ENCODE measurements at places on chromosomes 11 and 22.

GRCh38 chr22:40310768-40311120 lies 35.6 kb upstream of the ADSL start:
- no peak for DNase-seq

DNA sequence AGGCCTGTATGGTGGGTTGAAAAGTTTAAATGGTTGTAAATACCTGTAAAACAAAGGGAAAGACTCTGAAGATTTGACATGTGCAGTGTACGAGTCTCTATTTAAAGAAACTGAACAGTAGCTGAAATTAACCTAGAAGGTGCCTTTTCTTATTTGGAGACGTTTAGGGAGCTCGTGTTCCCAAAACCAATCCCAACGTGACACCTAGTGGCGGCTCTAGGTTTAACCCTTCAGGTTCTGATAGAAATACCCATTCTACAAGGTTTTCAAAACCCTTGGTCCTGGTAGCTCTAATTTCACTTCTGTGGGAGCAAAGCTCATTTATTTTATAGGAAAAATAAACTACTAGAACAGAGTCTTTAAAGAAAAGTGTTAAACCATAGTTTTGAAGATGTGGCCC lies 258.3 kb downstream of the LRRC4C start:
- DNase-seq, result peak; percentile 58

DNA sequence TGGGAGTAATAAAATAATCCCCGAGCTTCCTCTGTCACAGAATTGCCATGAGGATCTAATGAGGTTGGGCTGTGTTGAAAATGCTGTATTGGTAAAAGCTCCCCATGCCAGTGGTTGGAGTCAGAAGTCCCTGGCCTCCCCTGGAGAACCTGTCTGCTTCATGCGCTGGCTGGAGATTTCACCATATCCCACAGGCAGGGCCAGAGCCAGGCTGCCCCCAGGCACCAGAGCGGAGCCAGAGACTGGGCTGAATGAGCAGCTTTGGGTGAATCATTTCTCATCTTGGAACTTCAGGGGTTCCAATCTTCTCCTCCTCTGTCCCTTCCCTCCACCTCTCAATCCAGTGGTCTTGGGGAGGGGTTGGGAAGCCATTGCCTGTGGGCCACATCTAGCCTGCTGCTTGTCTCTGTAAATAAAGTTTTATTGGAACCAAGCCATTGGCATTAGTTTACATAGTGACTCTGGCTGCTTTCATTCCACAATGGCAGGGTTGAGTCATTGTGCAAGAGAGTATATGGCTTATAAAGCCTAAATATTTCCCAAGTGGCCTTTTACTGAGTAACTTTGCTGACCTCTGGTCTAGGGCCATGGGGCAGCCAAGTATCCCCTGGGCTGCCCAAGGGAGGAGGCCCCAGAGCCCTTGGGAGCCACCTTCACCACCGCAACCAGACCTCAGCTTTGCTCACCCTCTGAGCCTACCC lies 35.2 kb downstream of the LRRC10B start:
- peak; percentile 28 for DNase-seq

DNA sequence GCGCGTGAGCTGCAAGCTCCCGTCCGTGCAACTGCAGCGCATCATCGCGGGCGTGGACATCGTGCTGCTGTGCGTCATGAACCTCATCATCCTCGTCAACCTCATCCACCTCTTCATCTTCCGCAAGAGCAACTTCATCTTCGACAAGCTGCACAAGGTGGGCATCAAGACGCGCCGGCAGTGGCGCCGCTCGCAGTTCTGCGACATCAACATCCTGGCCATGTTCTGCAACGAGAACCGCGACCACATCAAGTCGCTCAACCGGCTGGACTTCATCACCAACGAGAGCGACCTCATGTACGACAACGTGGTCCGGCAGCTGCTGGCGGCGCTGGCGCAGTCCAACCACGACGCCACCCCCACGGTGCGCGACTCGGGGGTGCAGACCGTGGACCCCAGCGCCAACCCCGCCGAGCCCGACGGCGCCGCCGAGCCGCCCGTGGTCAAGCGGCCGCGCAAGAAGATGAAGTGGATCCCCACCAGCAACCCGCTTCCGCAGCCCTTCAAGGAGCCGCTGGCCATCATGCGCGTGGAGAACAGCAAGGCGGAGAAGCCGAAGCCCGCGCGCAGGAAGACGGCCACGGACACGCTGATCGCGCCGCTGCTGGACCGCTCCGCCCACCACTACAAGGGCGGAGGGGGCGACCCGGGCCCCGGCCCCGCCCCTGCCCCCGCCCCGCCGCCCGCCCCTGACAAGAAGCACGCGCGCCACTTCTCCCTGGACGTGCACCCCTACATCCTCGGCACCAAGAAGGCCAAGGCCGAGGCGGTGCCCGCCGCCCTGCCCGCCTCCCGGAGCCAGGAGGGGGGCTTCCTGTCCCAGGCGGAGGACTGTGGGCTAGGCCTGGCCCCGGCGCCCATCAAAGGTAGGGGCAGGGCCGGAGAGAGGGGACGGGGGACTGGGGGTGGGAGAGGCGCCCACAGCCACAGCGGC lies 7.3 kb downstream of the PANX2 start:
- DNase-seq, result no peak

GRCh38 chr11:1227551-1228100 lies 4.8 kb downstream of the MUC5B start:
- DNase-seq, result no peak

DNA sequence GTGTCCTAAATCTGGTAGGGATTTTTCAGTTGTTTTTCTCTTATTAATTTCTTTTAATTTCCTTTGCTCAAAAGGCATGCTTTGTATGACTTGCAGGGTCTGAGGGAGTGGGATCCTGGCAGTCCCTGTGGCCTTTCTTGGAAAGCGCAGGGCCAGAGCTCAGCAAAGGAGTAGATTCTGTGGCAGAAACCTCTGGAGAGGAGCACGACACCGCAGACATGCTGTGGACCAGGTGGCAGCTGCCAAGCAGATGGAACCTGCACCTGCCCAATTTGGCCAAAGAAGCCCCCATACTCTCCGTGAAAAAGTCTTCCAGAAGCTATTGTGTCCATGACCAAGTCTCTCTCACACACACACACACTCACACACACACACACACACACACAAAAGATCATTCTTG lies 78.9 kb upstream of the FGF3 start:
- no peak for DNase-seq

Data from fibroblast of skin of abdomen (primary cell).